ENCODE measurements at places on chromosomes 1 and 21.

GRCh38 chr1:43056981-43057391 is 98.3 kb upstream of the SLC2A1 start:
- no peak for DNase-seq

- no peak for DNase-seq
These were observed 645.0 kb upstream of the PTBP2 start for GRCh38 chr1:96076589-96076988.

GRCh38 chr1:53552981-53553733 is 94.0 kb downstream of the DMRTB1 start:
- peak; percentile 4 for DNase-seq

DNA sequence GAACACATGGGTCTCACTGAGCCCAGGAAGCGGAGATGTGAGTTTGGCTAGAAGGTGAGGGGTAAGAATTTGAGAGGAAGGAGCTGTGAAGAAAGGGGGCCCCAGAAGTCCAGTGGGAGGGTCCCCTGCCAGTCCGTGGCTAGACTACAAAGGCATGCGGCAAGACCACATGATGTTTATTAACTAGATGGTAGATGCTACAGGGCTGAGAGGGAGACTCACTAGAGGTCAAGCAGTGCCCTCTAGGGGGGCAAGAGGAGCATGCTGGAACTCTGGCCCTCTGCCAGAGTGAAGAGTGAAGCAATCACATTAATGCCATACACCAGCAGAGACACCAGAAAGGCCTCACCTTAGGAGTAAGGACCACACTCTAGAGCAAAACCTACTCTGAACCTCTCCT is 12.2 kb downstream of the KIAA0319L start:
- DNase-seq, result peak; percentile 77

GRCh38 chr21:14687268-14687625 is 141.1 kb upstream of the SAMSN1 start:
- no peak for DNase-seq

DNA sequence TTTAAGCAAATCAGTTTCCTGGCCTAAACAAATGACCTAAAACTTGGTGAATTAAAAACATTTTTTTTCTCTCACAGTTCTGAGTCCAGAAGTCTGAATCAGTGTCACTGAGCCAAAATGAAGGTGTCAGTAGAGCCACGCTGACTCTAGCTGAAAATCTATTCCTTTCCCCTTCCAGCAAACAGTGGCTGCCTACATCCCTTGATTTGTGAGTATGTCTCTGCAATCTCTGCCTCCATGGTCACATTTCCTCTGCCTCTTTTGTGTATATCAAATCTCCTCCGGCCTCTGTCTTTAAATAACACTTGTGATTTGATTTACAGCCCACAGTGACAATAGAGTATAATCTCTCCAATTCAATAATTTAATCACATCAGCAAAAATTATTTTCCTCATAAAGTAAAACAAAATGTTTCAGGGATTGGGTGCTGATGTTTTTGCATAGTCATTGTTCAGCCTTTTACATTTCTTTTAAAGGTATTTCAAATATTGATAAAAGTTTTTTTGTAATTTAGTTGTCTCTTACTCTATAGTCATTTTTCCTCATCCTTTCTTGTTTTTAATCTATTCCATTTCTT is 1715.4 kb downstream of the BRINP3 start:
- DNase-seq, result no peak

DNA sequence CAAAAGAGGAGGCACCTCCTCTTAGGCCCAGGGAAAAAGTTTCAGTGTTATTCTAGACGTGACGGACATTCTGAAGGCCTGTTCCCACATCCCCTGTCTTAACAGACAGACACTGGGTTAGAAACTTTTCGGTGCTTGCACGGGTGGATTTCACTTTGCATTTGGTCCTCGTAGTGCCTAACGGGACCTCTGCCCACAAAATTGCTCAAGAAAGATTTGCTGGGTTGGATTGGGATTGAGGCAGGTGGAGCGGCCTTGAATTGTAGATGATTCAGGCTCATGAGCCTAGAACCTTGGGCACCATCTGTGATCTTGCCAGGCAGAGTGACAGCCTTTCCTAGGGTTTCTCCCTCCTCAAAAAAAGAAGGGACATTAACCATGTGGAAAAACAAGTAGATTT is 2.8 kb downstream of the PLA2G5 start:
- DNase-seq, result no peak

All from WERI-Rb-1 (cell line).